Non-pigmented ciliary epithelial cell (primary cell): ENCODE measurements at places on chromosomes 7 and 10.

DNA sequence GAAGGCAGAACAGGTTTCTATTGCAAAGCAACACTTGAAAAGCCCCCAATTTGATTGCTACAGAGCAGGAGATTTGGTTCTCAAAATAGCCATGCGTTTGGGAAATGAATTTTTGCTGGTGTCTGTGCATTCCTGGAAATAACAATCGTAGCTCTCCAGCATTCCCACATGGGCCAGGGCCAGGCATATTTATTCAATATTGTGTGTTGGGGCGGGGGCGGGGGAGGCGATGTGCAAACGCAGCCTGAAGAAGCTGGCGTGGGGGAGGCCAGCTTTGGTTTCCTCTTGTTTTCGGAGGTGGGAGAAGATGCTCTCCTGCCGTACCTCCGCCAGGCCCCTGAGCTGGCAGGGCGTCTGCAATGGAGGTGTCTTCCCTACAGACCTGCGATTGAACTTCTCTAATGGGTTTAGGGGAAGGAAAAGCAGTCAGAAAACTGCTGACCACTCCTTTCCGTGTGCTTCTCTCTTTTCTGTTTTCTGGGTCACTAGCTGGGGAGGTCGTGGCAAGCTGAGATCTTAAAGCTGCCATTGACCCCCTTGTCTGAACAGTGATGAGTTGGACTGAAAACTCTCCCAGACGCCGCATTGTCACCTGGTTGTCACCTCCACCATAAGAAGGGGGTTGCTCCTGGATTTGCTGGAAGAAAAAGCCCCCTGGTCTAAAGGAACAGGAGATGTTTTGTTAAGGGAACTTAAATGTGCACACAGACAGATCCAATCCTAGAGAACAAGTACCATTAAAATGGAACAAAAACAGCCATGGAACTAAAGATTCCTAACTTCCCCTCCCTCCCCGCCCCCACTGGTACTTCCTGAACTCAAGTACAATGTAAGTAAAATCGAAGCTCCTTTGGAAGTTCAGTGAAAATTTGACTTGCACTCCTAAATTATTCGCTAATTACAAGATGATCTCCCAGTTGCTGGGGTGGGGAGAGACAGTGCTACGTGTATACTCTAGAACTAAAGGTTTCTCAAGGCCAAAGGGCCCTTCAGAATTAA lies 56.4 kb upstream of the HABP2 start:
- no peak for DNase-seq

DNA sequence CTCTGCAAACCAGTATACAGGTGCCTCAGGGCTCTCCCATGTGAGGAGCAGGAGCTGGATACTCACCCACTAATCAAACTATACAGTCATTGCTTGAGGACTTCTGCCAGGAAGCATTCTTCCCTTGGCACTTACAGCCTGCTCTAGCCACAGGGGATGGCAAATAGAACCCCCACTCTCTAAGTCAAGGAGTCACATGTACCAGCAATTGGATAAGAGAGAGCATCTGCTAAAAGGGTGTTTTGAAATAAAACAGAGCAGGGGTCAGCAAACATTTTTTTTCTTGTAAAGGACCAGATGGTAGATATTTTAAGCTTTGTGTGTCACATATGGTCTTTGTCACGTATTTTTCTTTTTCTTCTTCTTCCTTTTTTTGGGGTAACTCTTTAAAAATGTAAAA lies 865.2 kb upstream of the GHITM start:
- no peak for DNase-seq

GRCh38 chr10:81728692-81729091 lies 146.3 kb upstream of the NRG3 start:
- DNase-seq: no peak

- DNase-seq: no peak
These were observed 2.6 kb upstream of the OPN4 start for GRCh38 chr10:86651631-86652331.

DNA sequence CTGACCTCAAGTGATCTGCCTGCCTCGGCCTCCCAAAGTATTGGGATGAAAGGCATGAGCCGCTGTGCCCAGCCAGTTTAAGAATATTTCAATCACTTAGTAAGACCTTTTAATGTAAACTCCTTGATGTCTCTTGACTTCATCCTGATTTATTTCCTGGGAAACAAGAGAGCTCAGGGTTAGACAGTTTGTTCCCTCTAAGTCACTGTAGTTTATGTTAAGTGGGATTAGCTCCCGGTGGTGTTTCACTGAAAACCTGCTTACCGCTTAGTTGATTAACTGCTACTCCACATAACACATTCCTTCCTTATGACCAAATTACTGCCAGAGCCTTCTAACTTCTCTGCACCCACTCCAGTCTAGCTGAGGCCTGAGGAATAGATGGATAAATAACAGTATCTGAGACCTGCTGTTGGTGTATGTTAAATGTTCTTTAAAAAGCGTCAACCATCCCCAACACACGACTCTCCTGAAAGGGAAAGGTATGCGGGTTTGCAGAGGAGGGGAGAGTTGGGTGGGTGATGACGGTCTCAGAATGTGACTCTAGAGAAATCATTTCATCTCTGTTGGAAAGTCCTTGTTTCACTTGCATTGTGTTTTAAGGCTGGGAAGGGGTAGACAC lies 48.7 kb downstream of the CREB3L2 start:
- DNase-seq: no peak

DNA sequence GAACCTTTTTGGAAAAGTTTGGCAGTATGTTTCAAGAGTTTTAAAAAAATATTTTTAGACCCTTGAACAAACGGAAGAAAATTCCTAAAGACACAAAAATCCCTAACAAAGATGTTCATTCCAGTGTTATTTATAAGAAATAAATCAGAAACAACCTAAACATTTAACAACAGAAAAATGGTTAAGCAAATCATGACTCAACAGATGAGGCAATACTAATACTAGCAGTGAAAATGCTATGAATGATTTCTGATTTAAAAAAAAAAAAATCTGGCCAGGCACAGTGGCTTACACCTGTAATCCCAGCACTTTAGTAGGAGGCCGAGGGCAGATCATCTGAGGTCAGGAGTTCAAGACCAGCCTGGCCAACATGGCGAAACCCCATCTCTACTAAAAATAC lies 61.0 kb downstream of the ARHGAP12 start:
- no peak for DNase-seq

GRCh38 chr10:123583639-123584418 lies 82.3 kb upstream of the GPR26 start:
- peak; percentile 17 for DNase-seq

DNA sequence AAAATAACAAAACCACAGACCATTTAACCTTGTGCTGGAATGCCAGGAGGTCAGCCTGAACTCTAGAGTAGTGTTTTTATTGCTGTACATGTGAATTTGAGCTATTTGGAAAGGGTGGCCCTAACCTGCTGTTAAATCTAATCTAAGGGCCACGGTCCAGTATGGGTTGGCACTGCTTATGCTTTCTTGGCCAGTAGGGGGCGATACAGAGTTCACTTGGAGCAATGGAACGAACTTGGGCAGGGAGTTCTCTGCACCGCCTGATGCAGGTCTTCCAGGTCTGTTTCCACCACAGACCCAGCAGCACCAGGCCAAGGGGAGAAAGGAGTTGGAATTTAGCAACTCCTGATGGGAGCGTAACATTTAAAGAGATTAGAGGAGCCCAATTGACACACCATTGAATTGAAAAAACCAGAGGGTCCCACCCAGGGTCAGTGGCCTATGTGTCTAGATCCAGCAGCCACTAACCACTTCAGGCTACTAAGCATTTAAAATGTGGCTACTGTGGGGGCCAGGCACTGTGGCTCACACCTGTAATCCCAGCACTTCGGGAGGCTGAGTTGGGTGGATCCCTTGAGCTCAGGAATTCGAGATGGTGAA lies 75.7 kb upstream of the EFCAB10 start:
- DNase-seq: no peak

DNA sequence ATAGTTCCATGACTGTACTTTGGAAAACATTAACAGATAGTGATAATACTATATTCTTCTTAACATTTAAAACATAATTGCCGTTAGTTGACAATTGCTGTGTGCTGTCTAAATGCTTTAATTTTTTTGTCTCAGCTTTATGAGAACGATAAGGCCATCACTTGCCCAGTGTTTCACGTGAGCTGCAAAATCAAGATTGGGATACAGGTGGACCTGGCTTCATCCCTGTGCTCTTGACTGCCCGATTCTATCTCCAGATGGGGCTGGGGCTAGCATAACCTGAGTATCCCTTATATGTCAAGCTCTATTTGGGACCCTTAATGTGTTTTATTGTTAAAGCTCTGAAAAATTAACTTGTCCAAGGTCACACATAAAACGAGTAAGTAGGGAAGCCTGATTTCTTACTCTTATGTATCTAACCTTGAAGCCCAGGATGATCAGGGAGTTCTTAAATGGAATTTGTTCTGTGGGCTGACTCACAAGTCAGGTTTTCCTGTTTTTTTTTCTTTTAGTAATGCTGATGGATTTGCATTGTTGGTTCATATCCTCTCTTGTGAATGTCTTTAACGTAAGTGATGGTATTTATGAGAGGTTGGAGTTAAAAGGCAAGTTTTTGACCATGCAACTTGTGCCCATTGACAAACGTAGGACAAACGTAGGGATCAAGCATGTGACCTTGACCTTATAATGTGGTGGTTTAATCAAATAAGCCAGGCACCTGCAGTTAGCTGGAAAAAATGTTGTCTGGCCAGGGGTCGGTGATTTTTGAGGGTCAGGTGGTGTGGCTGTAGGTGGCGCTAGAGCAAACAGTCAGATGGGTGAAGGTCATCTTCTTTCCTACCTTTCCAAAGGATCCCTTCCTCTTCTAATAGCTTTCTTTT lies 3.6 kb downstream of the PRKAR2B start:
- no peak for DNase-seq

- DNase-seq: no peak
These were observed 179.2 kb downstream of the DYNC1I1 start for GRCh38 chr7:95951531-95951930.

DNA sequence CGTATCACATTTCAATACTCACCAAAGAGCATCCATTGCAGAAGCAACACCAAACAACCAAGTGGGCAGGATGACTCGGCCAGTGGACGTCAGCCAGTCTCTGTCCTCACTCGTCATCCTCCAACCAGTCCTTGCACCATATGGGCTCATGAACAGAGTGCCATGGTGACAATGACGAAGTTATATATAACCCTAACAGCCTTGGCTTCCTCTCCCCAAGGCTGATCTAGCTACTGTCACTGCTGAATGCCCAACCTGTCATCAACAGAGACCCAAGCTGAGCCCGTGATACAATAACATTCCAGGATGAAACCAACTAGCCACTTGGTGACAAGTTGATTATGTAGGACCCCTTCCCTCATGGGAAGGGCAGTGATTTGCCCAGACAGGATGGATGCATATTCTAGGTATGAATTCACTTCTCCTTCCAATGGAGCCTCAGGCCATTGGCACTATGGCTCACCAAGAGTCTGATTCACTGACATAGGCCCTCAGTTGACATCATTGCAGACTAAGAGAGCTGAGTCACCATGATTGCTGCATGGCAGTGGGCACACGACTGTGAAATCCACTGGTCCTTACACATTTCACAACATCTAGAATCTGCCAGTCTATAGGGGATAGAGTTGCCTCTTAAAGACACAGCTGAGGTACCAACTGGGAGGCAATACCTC lies 26.3 kb upstream of the PPIF start:
- DNase-seq: no peak
